ENCODE measurements at places on chromosomes 5 and 9.

DNA sequence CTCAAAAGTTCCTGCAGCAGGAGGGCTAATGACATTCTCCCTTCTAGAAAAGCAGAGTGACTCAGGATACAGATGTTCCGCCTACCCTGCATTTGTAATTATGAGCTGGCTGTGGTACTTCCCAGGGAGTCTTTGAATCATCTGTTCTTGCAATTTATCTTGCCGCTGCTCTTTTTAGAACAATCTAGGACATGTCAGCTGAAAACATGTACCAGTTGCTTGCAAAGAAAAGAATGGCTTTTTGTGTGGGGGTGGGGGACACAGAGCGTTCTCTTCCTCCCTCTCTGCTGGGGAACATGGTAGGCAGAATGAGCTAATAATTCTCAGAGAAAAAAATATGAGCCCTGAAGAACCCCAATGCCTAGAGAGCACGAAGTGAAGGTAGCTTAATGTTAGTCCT, 51.7 kb upstream of the TUT7 start:
- DNase-seq, result no peak

DNA sequence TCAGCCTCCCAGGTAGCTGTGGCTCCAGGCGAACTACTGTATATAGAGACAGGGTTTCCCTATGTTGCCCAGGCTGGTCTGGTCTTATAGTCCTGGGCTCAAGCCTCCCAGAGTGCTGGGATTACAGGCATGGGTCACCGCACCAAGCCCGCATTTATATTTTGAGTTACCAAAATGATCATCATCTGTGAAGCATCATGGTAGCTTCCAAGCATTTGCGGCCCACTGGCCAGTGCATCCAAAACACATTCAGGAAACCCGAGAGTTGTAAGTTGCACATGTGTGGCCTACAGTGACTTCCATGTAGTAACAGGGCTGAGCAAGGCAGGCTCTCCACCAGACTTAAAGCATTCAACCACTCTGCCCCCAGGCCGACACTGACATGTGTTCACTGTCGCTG, 2.3 kb downstream of the BRD3OS start:
- DNase-seq, result no peak

GRCh38 chr5:158409507-158409906, 550.6 kb upstream of the CLINT1 start:
- no peak for DNase-seq

DNA sequence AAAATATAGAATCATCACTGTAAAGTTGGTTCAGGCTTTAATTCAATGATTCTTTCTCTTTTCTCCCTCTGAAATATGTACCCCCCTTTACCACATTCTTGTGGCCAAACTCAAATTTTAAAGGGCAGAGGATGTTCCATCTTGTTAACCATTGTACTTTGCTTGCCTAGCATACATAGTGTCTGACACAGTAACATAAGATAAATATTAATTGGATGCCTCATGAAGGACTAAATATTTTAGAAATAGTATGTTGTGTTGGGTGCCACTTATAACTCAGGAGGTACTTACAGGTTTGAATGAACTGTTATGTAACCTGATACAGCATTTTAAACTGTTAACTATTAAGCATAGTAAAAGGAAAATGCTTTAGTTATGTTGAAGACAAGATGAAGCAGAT, 71.5 kb downstream of the NIPBL start:
- no peak for DNase-seq

DNA sequence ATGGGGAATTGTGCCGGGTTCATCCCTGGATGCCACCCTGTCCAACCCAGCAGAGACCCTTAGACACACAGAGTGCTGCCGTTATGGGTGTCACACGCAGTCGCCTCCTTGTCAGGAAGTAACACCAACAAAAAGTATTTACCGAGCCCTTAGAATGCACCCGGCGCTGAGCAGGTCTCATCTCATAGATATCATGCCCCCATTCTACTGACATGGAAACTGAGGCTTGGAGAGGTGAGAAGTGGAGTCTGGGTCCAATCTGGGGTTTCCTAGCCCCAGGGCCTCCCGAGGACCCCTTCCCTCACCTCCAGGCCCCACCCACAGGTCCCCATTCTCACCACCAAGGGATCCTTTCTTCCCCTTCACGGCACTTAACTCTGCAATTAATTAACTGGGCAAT, 36.8 kb upstream of the BARHL1 start:
- no peak for DNase-seq

DNA sequence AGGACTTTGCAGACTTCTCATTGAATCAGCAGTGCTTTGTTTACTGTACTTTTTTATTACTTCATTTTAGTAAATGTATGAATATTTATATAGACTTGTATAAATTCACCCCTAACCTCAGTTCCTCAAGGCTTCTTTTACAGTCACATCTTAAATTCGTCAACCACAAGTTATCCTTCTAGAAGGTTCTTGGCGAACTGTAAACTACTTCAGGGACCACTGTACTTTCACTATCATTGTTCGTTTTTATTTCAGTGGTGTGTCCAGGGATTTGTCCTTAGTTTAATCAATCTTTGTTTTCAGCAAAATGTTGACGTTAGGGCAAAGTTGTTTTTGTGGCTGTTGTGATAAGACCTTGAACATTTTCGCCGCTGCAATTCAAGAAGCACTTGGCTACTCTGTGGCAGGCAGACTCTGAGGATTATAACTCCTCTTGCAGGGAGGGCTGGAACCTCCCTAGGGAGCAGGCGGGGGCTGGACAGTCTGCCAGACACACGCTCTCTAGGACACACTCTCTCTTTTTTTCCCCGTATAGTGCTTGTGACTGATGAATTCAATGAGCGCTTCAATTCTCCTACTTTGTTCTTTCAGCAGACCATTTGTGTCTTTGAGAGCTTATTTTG, 252.8 kb downstream of the FBXL7 start:
- DNase-seq, result no peak

- DNase-seq, result peak; percentile 50
These were observed 4.2 kb downstream of the WWC1 start for GRCh38 chr5:168295574-168296201.

DNA sequence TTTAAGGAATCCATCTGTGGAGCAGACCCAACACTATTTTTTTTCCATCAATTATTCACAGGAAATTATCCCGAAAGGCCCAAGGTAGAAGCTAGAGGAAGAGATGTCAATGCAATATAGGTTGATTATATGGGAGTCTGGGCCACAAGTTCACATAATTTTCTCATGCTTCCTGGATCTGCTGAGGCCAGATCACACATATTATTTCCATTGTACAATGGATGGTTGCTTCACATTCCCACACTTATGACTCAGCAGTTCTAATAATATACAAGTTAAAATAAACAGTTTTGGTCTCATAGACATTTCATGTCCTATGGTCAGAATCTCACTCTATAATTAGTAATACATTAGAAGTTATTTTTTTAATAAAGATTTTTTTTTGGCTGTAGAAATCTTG, 66.0 kb upstream of the PTPRD start:
- no peak for DNase-seq

- no peak for DNase-seq
These were observed 574.1 kb downstream of the NR2F1-AS1 start for GRCh38 chr5:93006915-93007314.

- no peak for DNase-seq
These were observed 27.7 kb downstream of the CLTA start for GRCh38 chr9:36218411-36218901.

GRCh38 chr9:100869326-100869725, 159.2 kb upstream of the PLPPR1 start:
- DNase-seq, result no peak

DNA sequence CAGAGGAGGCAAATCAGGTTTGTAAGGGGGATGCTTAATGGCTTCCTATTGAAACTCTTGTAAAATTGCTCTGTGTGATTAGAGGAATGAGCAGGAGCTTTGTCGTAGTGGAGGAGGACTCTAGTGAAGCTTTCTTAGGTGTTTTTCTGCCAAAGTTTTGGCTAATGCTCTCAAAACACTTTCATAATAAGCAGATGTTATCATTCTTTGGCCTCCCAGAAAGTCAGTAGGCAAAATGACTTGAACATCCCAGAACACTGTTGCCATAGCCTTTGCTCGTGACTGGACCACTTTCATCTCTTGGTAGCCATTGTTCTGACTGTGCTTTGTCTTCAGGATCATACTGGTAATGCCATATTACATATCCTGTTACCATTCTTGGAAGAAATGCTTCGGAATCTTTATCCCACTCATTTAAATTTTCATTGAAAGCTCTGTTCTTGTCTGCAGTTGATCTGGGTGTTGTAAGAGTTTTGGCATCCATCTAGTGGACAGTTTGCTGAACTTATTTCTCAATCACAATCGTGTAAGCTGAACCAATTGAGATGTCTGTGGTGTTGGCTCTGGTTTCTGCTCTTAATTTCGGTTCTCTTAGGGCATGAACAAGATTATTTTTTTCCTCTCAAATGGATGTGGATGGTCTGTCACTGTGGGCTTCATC, 187.6 kb downstream of the COMMD10 start:
- no peak for DNase-seq

GRCh38 chr9:96769989-96770388, 7.9 kb downstream of the ZNF510 start:
- no peak for DNase-seq

- DNase-seq, result no peak
These were observed 21.6 kb downstream of the FOXE1 start for GRCh38 chr9:97874624-97875023.

DNA sequence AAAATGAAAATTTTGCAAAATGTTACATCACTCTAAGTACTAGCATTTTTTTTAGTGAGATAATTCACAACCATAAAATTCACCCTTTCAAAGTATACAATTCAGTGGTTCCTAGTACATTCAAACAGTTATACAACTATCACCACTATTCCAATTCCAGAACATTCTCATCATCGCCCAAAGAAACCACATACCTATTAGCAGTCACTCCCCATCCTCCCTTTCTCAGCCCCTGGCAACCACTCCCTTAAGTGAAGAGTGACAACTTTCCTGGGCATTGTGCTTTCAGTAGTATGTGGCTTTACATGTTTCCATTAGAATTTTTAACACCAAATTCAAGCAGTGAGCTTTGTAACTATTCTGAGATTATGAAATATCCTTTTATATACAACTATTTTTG, 81.4 kb downstream of the RASEF start:
- DNase-seq, result no peak

GRCh38 chr5:169904059-169904458, 76.2 kb downstream of the INSYN2B start:
- DNase-seq, result no peak

GRCh38 chr5:92504346-92504745, 1076.7 kb downstream of the NR2F1-AS1 start:
- no peak for DNase-seq

- peak; percentile 8 for DNase-seq
These were observed 647 bp downstream of the SMARCA2 start for GRCh38 chr9:2015581-2016407.

GRCh38 chr5:181281077-181281983, 20.4 kb upstream of the TRIM52 start:
- DNase-seq, result no peak

- DNase-seq, result no peak
These were observed 234.2 kb downstream of the ZNF608 start for GRCh38 chr5:124512236-124512635.

Data from HEK293T (cell line).